Endothelial cell (in vitro differentiated cells): ENCODE measurements at places on chromosomes 6 and 20.
A peak's percentile ranks its signal among the peaks of the same experiment; 100 is the strongest.

DNA sequence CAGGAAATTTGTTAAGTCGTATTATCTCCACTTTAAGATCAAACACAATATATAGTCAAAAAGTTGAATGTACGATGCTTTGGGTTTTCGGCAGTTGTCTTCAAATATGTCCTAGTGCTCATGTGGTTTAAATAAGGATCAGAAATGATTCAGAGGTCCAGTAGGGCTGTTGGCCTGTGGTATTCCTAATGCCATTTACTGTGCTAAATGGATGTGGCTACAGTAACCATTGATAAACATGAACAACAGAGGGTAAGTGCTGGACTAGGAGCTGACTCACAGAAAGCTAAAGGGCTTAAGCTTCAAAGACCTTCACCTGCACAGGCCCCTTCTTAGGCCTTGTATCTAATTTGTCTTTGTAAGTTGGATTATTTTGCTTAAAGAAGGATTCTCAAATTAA is 80.5 kb upstream of the TPD52L1 start:
- no peak for DNase-seq

GRCh38 chr20:62142252-62143080 is 728 bp downstream of the PSMA7 start:
- peak; percentile 35 for DNase-seq

DNA sequence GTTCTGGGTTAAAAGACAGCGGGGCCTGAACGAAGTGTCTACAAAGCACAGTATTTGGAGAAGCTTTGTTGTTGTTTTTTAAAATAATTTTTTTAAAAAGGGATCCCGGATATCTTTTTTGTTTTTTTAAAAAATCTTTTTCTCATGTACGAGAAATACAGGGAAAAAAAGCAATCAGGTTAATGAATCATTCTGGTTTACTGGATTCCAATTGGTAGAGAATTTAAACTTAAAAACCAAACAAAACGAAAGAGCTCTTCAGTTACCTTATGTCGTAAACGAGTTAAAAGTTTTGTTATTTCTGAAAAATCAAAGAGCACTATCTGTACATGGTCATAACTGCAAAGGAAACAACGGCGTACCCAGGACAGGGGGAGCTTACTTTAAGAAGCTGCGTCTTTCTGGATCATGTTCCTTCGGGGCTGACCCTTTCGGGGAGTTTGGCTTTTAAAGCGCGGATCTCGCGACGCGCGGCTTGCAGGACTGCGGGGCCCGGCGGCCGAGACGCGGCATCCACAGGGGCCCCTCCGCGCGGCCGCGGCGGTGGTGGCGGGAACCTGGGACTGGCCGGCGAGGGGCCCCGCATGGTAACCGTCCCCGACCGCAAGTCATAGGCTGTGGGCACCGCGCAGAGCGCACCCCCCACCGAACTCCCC is 927 bp downstream of the IL20RA start:
- DNase-seq, result peak; percentile 27

DNA sequence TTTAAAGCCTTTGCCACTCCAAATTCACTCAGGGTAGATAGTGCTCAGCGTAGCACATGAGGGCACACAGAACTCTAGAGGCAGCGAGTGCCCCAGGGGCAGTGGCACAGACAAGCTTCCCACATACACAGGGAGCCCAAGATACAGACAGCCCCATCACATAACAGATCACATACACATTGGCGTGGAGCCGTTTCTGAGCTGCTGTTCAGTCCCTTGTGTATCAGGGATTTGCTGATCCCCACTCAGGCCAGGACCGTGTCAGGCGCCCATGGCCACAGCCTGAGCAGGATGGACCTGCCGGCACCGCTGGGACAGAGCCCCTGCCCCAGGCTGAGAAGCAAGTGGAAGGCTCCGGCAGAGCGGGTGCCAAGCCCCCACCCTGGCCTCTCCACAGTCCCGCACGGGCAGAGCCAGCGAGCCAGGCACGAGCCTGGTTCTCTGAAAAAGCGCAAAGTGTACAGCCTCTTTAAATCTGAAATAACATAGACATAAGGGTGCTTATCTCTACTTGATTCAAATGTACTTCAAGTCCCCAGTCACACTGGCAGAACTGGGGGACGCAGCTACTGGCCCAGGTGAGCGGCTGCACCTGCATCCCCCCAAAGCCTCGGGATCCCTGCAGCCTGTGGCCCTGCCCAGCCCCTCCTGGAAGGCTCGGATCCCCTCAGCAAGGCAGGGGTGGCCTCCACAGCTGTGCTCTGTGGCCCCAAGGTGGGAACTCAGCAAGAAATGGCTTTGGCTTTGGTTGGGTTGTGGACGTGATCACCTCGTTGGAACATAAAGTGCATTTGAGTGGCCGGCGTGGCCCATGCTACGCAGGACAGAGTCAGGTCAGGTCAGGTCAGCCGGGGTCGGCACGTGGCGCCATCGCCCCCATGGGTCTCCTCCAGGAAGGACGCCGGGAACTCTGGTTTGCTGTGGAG is 231.3 kb downstream of the ERMARD start:
- no peak for DNase-seq

DNA sequence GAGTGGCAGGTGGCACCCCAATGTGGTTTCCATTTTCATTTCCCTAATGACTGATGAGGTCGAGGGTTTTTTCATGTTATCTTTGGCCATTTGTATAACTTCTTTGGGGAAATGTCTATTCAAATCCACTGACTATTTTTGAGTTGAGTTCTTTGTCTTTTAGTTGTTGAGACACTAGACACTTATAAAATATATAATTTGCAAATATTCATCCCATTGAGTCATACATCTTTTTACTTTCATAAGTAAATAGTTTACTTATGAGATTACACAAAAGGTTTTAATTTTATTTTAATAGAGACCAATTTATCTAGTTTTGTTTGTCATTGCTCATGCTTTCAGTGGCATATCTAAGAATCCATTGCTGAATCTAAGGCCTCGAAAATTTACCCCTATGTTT is 49.5 kb downstream of the THBS2 start:
- DNase-seq, result no peak

DNA sequence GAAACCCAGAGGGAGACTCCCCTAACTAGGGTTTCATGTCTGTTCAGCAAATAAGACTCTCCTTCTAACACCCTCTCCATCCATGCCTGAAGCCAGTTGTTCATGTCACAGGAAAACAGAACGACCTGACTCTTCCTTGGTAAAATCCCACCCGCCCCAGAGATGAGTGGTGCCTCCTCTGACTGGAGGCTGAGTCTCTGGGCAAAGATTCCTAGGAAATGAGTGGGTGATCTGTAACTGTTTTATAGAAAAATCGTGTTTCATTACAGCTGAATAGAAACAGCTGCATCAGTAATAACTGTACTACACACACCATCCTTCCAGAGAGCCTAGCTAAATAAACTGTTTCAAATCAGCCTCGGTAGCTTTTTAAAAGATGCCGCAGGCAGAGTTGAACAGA is 37.4 kb upstream of the MRPS10 start:
- DNase-seq, result no peak

DNA sequence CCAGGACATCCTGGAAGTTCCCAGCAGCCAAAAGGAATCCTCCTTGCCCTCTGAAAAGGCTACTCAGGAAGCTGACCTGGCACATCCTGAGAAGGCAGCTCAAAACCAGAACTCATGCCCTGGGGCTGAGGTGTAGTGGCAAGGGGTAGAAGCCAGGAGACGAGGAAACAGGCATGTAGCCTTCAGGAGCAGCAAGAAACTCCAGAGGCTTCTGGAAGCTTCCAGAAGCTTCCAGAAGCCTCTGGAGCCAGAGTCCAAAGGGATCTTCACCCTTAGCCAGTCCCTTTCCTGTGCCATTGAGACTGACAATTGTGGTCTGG is 43.9 kb downstream of the BMP7 start:
- no peak for DNase-seq

- DNase-seq, result no peak
These were observed 9.0 kb downstream of the MYLK4 start for GRCh38 chr6:2741756-2742155.

DNA sequence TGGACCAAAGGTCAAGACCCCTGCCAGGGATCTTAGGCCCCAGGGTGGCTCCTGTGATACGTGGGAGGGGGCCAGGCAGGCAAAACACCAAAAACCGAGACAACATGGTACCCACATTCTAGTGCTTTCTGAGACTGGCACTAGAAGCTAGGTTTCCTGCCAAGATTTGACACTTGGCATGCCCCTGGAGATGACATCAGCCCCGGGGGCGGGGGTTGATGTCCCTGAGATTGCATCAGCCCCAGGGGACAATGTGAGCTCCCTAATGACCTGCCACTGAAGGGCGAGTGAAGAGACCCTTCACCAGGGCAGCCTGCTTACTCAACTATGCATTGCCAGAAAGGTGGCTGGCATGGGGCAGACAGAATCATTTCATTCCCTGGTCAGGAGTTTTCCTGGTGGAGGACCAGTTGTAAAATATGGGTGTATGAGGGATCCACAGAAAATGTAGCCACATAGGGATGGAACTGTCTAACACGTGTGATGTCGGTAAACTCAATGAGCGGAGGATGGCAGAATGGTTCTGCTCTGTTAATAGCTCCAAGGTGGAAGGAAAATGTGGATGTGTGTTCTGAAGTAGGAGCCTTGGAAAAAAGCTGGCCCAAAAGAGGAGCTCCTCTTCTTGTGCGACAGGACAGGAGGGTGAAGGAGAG is 219.7 kb downstream of the UNC5CL start:
- DNase-seq, result no peak

DNA sequence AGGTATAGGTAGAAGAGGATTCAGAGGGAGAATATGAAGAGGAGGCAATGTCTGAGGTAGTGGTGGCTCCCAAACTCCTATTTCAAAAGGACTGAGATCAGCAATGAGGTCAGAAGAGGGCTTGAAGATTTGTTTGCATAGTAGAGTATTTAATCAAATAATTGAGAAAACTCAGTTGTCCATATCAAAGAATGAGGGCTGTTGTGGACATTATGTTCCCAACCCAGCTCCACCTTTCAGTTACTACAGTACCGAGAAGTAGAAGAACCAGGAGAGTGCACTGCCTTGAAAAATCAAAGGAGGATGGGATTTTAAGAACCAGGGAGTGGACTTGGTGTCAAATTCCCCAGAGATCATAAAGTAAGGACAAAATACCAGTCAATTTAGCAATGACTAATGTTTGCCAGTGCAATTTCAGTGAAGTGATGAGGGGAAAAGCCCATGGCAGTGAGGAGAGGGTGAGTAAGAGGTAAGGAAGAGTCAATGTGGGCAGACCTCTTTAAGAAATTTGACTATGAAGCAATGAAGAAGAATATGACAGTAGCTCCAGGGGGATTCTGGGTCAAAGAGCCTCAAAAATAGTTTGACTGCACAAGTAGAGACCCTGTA is 382.4 kb downstream of the PKHD1 start:
- no peak for DNase-seq

- no peak for DNase-seq
These were observed 20.4 kb downstream of the DSTN start for GRCh38 chr20:17590245-17590644.

DNA sequence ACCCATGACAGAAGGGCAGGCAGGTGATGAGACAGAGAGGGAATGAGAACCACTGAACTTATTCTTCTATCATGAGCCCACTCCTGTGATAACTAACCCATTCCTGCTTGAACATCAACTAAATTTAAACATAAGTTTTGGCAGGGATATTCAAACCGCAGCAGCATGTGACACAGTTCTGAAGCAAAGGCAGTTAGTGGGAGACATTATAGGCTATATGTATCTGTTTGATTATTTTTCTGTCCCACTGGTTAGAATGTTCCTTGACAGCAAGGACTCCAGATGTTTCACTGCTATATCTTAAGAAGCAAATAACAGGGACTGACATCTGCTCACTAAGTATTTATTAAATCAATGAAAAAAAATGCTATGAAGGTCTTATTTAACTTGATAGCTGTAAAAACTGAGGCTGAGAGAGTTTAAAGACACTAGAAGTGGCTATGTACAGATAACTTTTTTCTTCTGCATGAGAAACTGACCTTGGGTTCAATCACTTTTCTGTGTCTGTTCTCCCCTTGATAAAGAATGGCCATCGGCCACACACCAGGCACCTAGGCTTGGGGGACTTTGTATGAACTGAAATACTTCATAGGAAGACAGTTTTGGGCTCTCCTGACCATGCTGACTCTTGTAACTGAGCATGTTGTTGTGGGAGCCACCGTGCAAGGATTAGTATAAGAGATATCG is 90.9 kb downstream of the CEP162 start:
- DNase-seq, result no peak

DNA sequence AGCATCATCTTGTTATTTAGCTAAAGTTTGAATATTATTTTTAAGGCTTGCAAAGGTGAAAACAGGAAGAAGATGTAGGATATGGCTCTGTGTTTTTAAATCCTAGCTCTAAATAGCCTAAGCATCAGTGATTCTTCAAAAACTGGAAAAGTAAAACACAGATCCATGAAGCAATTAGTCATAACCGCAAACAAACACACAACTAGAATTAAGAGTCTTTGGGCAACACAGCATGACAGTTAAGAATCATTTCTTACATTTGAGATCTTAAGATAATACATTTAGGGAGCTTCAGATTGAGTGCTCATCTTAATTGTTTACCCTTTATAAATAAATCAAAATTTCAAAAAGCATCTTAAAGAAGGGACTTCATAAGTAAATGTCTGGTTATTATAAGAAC is 115.8 kb upstream of the MAP7 start:
- DNase-seq, result no peak

GRCh38 chr6:32668226-32668747 is 1.8 kb upstream of the HLA-DQB1 start:
- no peak for DNase-seq

GRCh38 chr6:152267967-152268845 is 369.0 kb downstream of the SYNE1 start:
- DNase-seq, result peak; percentile 39

GRCh38 chr6:151765444-151765886 is 42.0 kb upstream of the ESR1 start:
- DNase-seq, result peak; percentile 68

GRCh38 chr6:35916056-35916455 is 4.8 kb downstream of the SRPK1 start:
- no peak for DNase-seq

DNA sequence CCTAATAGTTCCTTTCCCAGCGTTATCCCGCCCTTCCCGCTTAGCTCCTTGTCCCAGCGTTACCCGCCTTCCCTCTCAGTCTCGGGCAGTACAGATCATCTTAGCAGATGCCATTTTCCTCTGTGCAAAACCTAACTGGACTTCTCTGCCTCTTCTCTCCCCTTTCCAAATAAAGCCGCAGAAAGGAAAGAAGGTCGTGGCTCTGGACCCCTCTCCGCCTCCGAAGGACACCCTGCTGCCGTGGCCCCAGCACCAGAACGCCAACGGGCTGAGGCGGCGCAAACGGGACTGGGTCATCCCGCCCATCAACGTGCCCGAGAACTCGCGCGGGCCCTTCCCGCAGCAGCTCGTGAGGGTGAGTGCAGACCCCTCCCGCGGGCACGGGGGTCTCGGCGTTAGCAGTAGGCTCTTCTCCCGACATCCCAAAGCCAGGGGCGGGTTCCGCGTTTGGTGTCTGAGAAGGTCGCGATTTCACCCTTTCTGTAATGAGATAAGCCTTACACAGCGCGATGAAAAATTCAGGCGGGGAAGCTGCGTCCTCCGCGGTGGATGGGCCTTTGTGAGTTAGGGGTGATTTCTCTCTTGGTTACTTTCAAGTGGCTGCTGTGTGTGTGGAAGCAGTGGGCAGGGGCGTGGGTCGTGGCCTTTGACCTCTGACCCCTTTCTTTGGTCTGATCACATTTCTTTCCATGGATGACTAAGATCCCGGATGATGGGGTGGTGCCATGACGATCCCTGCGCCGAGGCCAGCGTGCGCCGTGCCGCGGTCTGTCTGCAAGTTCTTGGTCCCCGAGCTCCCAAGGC is 292.7 kb downstream of the TAF4 start:
- no peak for DNase-seq

- DNase-seq, result no peak
These were observed 56.1 kb upstream of the HFE start for GRCh38 chr6:26031151-26031594.

- DNase-seq, result no peak
These were observed 122.6 kb downstream of the LRRC1 start for GRCh38 chr6:53917464-53917842.

GRCh38 chr20:19819149-19819548 is 61.1 kb downstream of the RIN2 start:
- no peak for DNase-seq
